Dermis blood vessel endothelial cell (primary cell): ENCODE measurements at places on chromosomes 5 and 9. TPM values are rescaled to one million over a fixed set of nuclear protein-coding genes. Genes with fewer than 3 reads are reported as not detected.

The ABHD17B gene
- 68.0 and 76.9 TPM in 2 replicates for total RNA-seq

- peak; percentile 77 for DNase-seq
These were observed 915 bp downstream of the ZFAND5 start for GRCh38 chr9:72363908-72364678.

The PLPPR1 gene
- not detected in 2 replicates for total RNA-seq

The CARD6 gene
- total RNA-seq = 39.6 and 44.6 TPM in 2 replicates

- DNase-seq = no peak
These were observed 204.0 kb upstream of the PRDM9 start for GRCh38 chr5:23303435-23303834.

DNA sequence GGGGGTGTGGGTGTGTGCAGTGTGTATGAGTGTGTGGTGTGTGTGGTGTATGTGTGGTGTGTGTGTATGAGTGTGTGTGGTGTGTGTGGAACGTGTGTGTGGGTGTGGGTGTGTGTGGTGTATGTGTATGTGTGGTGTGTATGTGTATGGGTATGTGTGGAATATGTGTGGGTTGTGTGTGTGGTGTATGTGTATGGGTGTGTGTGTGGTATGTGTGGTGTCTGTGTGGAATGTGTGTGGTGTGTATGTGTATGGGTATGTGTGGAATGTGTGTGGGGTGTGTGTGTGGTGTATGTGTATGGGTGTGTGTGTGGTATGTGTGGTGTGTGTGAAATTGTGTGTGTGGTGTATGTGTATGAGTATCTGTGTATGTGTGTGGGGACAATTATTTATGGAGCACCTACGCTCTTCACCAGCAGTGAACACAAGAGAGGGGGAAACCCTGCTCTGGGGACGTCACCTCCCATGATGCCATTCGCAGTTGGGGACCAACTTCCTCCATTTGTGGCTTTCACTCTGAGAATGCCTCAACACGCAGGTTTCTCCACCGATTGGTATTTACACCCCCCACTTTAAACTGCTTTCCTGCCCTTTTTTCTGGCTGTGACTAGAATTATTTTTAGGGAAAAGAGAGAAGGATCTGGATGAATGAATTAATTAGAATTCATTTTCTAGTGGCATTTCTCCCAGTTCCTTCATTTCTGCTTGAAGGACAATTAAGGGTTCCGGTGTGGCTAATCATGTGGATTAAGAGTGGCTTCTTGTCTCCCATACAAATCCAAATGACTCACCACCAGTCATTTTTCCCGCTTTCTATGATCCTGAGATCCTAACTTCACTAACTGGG lies 238.1 kb downstream of the ROR2 start:
- DNase-seq = no peak

The FAM78A gene
- 9.9 and 12.4 TPM in 2 replicates for total RNA-seq

The PTCH1 gene
- total RNA-seq = 3.4 and 6.9 TPM in 2 replicates

GRCh38 chr5:63960646-63961045 lies 1.6 kb downstream of the HTR1A start:
- DNase-seq = no peak

GRCh38 chr5:88875341-88876234 lies 7.4 kb downstream of the MEF2C start:
- DNase-seq = peak; percentile 54
